ENCODE measurements at places on chromosomes 3 and 15.

DNA sequence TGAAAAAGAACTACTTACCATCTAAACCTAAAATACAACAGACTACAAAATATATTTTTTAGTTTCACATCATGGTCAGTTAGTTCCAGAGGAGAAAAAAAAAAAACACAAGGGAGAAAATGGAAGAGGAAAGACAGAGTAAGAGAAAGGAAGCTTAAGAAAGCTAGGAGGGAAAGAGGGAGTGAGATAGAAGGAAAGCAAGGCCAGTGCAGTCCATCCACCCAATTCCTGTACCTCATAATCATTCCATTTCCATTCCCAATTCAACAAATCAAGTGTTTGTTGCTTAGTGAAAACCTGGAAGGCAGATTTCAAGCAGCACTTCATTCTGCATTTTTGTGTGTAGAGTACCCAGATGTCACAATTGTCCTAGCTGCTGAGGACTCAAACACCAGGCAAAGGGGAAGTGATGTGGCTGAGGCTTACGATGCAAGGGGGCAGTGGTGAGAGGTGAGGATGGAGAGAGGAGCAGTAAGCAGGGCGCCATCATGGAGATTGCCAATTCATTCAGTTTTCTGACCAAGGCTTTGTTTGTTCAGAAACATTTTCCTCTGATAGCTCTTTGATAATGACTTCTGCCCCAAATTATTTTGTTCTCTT, 83.6 kb upstream of the GSK3B start:
- no peak for DNase-seq

DNA sequence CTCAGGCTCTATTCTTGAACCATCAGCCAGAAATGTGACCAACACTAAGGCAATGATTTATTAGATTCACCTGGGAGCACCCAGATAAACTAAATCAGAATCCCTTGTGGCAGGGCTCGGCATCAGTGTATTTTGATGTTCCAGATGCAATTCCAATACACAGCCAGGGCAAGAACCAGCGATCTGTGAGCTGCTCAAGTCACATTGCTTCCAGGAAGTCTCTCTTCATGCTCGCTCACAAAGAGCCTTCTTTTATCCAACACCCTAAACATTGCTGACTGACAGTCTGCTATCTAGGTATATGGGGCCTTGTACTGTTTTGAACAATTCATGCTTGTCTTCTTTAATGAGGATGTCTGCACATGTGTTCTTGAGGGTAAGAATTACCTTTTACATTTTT, 40.9 kb upstream of the GOLGA8J start:
- no peak for DNase-seq

DNA sequence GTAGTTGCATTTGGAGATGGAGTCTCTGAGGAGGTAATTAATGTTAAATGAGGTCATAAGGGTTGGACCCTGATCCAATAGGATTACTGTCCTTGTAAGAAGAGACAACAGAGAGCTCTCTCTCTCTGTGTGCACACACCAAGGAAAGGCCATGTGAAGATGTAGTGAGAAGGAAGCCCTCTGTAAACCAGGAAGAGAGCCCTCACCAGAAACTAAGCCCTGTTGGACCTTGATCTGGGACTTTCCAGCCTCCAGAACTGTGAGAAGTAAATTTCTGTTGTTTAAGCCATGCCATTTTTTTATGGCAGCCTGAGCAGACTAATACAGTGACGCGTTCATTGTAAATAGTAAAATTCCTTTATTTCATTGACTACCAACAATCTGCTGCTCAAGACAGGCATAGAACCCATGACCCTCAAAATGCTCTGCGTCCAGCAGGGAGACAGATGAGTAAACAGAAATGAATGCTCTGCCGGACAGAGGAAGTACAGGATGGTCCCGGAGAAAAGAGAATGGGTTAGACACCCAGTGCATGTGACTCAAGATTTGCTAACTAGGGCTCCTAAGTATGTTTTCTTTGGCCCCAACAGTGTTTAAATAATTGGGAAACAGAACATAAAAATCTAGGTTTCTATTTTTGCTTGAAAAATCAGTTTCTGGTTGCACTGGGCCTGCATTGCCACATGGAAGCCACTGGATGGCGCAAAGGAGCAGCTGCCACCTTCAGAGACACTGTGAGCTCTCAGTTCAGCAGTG, 37.9 kb upstream of the TNFAIP8L3 start:
- DNase-seq, result no peak

DNA sequence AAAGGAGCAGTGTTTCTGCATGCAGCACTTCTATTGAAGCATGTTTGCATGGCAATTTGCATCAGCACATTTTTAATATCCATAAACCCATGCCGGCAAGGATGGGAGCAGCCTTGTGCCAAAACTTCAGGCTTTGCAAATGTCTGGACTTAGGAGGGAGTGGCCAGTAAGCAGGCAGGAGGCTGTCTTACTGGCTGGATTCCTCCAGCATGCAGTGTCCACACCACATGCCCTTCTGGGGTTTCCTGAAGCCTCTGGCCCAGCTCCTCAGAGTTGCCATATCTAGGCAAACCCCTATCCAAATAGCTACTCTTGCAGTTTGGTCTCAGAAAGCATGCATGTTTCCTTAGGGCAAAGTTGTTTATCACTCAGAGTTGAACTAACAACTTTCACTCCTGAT, 139.1 kb upstream of the MRPS22 start:
- DNase-seq, result no peak

- no peak for DNase-seq
Observed at GRCh38 chr3:98874602-98875249, 26.8 kb downstream of the DCBLD2 start.

DNA sequence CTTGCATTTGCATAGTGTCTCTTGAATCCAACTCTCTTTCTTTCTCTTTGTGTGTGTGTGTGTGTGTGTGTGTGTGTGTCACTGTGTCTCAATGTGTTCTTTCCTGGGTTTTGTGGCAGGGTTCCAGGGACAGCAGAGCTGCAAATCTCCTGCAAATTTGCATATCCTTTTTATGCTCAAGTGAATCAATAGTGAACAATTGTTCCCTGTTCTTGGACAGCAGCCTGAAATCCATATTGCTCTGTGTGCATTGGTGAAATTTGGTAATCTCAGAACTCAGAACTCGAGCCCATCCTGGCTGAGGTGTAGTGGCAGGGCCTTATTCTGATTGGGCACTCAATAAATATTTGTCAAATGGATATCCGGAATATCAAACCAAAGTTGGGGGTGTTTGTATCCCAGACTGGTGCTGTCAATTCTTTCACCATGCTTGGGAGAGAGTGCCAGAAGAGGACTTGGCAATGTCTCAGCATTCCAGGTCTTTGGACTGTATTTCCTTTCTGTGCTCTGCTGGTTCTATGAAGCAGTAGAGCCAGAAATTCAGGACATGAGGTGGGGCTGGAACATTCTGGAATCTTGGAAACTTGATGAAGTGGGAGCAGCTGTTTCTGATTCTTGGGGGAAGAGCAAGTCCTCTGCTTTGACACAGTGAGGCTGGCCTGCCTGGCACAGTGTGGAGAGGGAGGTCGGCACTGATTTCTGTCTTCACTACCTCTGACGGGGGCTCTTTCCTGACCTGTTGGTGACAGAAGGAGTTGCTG, 380.6 kb upstream of the C2CD4B start:
- DNase-seq, result no peak

DNA sequence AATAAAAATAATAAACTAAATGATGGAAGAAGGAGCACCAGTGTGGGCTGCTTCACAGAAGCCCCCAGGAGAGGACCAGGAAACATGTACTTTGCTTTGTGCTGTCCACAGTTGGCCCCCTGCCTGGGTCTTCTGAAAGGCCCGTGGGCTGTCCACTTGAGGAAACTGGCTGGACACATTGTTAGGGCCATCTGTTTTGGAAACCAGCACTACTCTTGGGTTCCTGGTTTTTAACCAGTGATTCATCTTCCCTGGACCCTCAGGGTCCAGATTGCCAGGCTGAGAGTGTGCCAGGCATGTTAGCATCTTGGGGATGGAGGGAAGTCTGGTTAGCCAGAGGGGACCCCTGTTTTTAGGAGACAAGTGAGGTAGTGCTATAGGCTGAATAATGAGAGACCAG, 297.2 kb upstream of the C2CD4B start:
- no peak for DNase-seq
